Stimulated activated CD4-positive, alpha-beta T cell treated with anti-CD3 and anti-CD28 coated beads, Interleukin-15, amount 100 ng/mL, for 24 hours (primary cell): ENCODE measurements at places on chromosomes 2 and 18.

DNA sequence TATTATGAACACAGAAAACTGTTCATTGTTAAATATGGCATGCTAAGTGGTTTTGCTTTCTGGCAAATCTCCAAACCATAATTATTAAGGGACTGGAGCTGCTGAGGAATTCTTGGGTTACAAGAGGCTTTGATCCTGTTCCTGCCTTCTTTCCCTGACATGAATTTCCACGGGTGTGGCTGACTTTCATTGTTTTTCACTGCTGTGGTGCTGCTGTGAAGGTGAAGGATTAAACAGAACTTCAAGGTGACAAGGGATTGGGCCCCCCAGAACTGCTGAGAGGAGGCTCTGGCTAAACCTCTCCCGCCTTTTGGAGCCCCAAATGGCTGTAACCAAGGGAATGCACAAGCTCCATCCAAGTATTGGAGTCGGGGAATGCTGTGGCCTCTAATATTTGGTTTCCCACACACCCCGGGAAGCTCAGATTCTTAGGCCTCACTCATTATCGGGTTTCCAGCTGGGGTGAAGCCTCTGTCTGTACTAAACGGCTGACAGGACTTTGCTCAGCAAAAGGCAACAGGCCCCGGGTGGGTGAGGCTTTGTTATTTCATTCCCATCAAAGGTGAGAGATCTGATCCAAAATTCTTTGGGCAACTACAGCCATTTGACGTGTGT is 29.0 kb upstream of the ZFP36L2 start:
- no peak for DNase-seq

- DNase-seq: no peak
Observed at GRCh38 chr2:40240070-40240469, 211.8 kb downstream of the SLC8A1 start.

DNA sequence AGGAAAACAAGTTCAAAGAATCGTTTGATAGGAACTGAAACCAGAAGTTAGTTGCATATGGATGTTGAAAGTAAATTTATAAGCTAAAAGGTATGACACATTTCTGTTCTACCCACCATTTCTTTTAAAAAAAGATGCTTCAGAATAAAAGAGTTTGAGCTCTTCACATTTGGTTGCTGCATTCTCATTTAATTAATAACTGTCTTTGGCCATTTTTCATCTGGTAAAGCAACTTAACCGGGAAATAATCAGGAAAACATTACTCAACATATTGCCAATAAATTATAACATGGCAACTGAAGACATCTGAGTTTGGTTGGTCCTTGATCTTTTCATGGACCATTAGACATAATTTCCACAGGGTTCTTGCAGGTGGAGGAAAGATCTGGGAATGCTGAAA is 180.2 kb upstream of the TWIST2 start:
- no peak for DNase-seq

DNA sequence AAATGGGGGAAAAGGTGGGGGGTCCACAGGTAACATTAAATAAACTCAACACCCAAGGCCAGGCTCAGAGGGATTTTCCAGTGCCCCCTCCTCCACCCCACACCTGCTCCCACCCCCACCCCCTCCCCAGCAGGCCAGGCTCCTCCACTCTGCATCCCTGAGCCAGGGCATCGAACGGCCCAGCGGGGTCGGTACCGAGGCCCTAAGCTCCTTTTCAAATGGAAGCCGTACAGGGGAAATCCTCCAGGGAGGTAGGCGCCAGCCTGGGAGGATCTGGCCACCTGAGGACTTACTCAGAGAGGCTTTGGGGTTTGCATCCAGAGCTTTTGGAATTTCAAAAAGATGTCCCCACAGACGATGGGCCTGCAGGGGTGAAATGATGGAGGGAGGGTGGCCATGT is 46.5 kb downstream of the ZFP36L2 start:
- DNase-seq: no peak

DNA sequence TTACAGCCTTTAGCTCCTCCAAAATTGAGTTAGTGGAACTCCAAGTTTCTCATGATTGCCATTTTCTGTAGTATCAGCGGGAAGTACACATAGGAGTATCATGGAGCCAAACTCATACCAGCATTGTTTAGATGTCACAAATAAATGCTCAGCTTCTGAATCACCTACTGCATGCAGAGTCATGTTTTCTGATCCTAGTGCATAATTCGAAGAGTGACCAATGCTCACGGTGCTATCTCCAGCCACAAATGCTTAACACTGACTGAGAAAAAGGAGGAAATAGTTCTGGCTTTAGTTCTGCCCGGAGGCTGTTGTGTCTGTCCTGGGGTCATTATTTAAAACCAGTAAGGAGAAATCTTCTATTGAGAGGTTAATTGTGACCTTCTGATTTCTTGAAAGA is 45.4 kb upstream of the LRATD1 start:
- no peak for DNase-seq

DNA sequence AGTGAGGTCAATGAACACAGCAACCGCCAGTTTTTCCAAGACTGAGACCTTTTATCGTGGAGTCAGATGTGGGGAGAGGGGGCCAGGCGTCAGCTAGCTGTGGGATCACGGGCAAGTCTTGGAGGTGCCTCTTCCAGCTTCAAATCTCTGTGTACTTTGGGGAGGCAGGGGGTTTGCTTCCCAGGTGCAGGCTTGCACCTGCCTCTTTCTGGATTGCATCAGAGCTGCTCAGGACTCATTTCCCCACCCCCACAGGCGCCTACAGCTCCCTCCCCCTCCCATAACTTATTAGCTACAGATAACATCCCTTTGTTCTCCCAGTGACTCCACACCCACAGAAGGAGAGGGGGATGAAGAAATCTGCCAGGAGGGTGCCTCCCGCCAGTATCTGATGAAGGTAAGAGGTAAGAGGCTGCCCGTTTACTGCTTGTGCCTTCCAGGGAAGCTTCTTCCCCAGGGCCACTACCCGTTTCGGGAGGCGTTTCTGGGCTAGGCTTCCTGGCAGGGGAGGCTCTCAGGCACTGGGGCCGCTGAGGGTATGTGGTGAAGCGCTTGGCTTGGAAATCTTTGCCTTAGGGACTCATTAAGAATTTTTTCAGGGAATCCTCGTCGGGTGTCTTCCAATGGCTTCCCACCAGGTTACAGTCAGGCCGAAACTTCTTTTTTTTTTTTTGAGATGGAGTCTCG is 18.8 kb upstream of the MRPL33 start:
- no peak for DNase-seq

DNA sequence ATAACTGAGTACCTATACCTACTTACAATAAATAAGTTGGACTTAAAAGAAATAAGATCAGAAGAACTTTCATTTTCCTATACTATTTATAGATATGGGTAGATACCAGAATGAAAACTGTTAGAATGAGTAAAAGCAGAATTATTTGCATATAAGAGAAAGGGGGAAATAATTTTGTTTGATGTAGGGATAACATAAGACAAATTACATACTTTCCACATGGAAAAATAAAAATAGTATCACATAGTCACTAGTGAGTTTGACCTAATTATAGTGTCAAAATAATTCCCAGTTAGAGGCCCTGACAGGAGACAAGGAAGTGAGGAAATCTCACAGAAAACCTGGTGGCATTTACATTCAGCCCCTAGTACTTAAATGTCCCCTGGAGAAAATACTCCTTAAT is 28.6 kb downstream of the KCMF1 start:
- DNase-seq: no peak

DNA sequence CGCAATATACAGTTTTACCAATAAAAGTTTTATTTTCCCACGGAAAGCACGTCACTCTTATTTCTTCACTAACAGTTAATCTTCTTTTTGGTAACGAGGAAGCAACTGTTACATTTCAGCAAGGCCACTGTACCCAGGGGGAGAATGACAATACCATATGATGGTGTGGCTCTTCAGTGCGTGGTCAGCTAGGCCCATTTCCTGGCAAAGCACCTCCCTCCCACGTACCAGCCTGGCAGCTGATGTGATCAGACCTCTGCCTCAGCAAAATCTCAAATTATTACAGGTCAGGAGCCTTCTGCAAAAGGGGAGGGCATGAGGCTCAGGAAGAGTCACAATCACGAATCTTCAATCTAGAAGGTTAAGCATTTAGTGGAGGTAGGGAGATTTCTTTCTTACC is 55.4 kb downstream of the KLF7 start:
- no peak for DNase-seq

DNA sequence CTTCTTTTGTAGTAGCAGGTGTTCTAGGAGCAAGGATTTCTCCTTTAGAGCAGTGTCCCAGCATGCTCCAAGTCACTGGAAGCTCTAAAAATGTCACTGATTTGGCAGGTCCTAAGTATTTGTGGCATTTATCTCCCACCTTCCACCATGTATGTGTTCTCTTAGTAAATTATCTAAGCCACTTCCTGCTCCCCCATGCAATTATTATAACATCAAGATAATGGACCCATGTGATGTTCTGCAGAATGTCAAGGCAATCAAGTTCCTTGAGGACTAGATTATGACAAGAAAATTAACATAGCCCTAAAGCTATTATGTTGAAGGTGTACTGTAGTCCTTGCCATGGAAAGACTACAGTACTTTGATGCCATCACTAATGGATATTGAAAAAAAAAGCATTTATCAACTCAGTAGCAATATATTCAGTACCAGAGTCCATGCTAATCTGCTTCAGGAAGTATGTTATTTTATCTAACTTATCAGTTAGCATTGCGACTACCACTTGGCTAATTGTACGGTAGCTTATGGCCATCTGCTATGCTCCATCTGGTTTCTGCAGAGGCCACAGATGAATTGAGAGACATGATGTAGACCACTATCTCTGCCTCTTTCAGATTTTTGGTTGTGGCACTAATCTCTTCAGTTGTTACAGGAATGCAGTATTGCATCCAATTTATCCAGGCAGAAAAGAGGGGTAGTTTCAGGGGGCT is 56.7 kb downstream of the GPR39 start:
- DNase-seq: no peak

DNA sequence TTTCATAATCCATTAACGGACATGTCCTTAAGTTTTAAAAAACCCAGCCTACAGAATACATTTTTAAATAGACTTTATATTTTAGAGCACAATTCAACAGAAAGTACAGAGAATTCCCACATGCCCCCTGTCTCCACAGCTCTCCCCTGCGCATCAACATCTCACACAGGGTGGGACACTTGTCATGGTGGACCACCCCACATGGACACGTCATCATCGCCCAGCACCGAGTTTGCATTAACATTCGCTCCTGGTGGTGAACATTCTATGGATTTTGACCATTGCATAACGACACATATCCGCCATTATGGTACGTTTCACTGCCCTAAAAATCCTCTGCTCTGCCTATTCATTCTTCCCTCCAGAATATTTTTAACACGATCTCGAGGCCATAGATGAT is 1.1 kb upstream of the KCNF1 start:
- DNase-seq: no peak

DNA sequence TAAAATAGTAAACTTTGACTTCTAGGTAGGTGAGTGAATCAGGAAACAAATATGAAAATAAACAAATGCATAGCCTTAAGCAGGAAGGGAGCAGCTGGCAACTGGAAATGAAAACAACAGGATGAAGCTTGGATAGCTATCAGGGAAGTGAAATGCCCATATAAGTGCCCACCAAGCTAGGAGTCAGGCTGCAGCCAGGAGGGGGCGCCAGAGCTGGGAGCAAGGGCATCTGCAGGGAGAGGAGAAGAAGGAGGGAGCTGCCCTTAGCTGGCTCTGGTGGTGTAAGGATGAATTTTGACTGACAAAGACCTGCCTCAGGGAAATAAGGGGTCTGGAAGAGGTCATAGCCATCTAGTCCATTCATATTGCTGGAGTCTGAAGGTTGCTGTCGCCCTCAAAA is 298.3 kb downstream of the TDRD15 start:
- DNase-seq: peak; percentile 32

DNA sequence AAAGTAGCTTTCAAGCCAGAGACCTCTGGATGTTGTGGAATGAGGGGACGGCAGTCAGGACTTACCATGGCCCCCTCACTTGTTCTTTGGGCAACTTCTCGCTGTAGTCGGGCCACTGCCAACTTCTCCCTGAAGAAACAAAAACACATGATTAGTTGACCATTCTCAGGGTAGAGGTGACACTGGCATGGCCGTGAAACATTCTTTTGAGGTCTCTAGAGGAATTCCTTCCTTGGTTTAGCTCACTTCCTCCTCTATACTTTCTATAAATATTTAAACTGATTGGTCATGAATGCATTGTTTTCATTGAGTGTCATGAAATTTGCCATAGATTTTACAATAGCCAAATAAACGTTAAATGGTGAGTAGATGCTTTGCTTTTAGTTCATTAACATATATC is 354.6 kb downstream of the NCKAP5 start:
- no peak for DNase-seq

- DNase-seq: no peak
Observed at GRCh38 chr2:17000184-17000482, 334.5 kb upstream of the CYRIA start.

DNA sequence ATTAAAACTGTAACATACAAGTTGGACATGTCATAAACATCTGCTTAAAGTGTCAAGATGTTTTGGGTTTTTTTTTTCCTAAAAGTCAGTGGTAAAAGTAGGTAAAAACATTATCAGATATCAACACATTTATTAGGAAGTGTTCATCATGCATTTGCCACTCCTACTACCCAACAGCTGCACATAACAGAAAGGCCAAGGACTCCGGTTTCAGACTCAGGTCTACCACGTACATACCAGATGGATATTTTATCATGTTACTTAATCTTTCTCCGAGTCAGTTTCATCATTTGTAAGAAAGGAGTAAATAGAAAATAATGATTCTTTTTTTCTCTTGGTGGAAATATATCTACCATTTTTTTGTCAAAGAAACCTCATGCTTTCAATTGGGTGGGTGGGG is 192.3 kb downstream of the UBE2E3 start:
- no peak for DNase-seq

- DNase-seq: no peak
Observed at GRCh38 chr2:127737892-127738291, 36.6 kb downstream of the SFT2D3 start.

DNA sequence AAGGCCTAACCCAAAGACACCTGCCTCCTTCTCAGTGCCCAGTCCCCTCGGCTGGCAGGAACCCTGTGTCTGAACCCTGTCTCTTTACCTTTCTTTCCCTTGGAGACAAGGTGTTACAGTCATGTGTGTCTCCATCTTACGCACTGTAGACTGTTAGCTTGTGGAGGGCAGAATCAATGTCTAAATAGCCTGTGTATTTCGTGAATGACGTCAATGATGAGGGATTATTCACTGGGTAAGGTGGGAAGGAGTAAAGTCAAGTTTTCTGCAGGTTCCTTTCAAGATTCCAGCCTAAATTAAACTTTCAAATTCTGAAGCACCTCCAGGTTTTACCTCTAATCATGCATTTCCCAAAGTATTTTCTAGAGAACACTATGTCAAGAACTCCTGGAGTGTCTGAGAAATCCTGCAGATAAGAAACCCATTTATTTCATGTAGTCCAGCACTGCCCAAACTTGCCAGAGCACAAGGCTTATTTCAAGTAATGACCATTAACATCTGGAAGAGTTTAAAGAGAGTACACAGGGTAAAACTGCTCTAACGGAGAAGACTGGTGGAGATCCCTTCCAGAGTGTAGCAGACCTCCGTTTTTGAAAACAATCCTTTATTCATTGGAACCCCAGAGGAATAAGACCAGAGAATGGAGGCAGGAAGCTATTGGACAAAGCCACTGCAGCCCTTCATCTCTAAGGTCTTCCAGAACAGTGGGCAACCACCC is 72.8 kb downstream of the KCNF1 start:
- no peak for DNase-seq

GRCh38 chr2:99593692-99594427 is 104.0 kb upstream of the REV1 start:
- no peak for DNase-seq
